ENCODE measurements at places on chromosomes 7 and 10.

DNA sequence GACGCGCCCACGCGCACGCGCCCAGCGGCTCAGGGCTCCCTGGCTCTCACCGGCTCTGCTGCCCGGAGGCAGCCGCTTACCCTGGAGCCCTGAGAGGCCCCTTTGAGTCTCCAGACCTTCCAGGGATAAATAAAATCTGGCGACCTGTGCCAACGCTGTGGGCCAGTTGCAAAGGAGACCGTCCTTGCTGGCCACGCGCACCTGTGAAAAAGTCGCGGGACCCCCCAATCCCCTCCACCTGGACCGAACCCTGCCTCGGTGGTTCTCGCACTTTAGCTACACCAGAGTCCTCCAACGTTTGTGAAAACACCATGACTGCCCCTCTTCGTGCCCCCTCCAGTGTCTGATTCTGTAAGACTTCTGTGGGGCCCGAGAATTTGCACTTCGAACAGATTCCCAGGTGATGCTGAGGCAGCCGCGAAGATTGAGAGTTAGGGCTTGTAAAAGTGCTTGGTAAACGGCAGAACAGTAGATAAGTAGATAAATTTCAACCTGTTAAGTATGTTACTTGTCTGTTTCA is 102.4 kb upstream of the SVIL start:
- DNase-seq: no peak

DNA sequence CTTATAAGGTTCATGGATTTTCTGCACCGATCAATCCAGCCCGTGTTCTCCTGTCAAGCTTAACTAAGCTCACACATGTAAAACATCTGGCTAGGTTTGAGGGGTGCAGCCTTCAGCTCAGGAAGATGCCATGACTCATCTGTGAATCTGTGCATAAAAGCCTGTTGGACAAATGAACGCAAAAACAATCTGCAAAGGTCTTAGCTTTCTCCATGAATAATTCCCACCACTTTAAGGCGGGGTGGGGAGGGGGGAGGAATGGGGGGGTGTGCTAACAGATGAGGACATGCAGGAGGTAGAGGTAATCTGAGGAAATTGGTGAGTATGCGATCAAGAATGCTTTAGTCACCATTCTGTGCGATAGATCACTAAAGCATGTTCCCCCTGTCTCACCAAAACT is 4.8 kb downstream of the DOCK4 start:
- DNase-seq: no peak

GRCh38 chr7:47453093-47454061 is 128.5 kb downstream of the TNS3 start:
- DNase-seq: no peak

- no peak for DNase-seq
These were observed 3.1 kb downstream of the NRP1 start for GRCh38 chr10:33331379-33331694.

DNA sequence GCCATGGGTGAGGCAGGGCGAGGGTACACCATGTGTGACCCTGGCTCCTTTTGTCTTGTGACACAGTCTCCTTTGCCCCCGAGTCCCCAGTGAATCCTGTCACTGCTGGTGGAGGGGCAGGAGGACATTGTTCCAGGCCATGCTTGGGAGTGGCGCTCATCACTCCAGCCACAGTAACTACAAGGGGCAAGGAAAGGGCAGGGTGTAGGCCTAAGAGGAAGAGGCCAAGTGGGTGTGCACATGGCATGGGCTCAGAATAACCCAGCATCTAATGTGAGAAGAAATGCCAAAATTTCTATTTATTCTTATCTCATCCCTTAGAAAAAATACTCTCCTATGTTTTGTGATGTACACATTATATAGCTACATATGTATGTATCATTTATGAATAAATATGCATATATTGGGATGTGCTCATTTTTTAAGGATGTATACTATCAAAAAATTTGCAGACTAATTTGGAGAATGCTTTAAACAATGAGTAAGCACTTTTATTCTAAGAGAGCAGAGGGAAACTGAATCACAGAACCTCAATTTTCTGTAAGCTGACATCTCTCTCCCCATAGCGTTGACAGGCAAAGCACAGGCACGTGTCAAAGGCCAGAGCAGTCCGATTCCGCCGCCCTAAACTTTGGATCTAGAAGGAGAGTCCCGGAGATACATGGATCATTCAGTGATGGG is 36.9 kb downstream of the RNF32 start:
- DNase-seq: no peak

- peak; percentile 22 for DNase-seq
These were observed 273.7 kb upstream of the KLF14 start for GRCh38 chr7:131007439-131008330.

GRCh38 chr7:1262441-1262840 is 29.8 kb downstream of the UNCX start:
- no peak for DNase-seq

DNA sequence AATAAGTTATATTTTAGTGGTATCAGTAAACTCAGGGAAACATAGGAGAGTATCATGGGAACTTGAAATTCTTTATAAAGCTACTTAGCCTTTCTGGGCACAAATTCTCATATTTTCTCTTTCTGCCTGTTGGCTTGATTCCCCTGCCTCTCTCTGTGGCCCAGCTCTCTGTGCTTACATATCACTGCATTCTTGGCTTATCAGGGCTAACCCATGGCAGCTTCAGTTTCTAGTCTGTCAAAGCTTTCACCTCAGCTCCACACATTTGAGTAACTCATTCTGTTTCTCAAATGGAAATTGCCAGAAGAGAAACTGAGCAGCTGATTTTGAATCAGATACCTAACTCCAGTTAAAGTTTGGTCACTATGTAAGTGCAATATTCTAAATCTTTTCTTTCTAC is 713.1 kb downstream of the DNAJB9 start:
- DNase-seq: no peak

DNA sequence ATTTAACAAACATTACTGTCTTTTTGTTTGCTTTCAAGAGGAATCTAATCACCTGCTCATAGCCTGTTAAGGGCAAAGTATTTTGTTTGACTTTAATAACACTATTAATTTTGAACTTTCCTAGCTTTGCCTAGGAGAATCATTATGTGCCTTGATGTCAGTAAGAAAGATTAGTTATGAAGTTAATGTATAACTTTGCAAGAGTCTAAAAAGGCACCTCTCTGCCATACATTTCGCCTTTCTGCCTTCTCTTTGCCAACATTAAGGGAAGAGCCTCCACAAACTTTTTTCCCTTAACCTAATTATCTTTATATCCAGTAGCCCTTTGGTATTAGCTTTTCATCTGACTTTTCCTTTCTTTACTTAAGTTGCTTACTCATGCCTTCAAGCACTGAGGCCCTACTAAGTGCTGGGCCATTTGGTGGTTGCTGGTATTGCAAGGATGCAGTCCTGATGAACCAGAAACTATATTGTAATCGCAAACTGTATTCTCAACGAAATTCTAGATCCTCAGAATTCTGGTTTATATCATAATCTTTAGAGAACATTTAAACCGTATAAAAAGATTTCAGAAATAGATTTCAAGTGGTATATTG is 108.5 kb downstream of the SND1 start:
- no peak for DNase-seq

DNA sequence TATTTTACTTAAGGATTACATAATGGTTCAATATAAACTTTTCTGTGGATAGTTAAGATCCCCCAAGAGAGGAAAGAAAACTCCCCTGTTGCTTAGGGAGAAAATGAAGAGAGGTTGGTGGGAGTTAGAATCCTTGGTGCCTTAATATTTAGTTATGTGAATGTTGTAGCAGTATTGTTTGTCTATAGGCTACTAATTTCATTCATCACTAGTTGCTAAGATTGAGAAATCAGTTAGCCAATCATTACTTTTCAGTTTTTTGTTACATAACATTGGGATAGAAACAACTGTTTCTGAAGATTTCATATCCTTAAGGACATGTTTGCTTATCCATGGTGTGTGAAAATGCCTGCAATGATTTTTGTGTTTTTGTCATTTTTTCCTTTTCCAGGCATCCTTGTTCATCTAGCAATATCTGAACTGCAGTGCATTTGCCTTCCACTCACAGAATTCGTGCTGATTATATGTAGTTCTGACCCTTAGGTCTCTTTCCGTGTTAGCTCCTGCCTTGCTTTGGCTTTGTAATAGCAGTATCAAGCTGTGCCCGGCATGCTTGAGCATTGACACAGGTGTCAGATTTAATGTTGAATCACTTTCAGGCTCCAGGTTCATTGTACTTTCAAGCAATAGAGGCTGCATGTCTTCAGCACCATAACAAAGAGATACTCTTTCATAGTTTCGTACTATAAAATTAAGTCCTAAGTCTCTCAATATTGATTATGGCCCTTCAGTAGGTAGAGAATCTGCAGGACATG is 85.0 kb downstream of the PODXL start:
- DNase-seq: no peak

- DNase-seq: no peak
These were observed 428.3 kb upstream of the NPVF start for GRCh38 chr7:25656581-25657026.

- no peak for DNase-seq
These were observed 14.0 kb downstream of the SORBS1 start for GRCh38 chr10:95547197-95547596.

DNA sequence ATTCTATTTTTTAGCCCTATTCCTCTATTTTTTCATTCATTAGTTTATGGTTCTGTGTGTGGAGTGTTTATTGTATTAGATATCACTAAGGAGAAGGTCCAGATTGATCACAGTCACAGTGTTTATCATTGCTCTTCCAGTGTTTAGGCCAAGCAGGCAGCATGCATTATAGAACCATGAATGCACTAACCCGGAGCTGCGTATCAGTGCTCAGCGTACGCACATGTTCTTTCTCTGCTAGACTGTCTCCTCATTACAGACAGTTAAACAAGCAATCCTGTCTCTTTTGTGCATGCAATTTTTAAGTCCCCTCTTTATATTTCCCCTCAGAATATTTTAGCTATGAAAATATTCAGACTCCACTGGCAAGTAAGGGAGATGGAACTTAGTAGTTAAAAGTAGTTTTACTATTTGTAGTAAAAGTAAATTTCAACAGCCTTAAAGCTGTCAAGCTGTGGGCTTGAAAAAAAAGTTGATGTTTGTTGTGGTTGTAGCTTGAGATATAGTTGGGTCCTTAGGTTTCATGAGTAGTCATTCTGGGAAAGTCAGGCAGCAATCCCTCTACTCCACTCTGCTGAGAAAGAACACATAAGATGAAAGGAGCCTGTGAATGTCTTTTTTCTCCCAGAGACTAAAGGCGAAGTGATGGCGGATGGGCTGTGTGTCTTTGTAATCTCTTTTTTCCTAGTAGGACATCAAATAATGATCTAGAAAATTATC is 260.4 kb downstream of the CDK14 start:
- no peak for DNase-seq

- DNase-seq: no peak
These were observed 192.4 kb upstream of the DKK1 start for GRCh38 chr10:52121688-52122087.

- DNase-seq: no peak
These were observed 584.0 kb upstream of the MKI67 start for GRCh38 chr10:128710098-128710797.

GRCh38 chr10:116268976-116269375 is 4.0 kb downstream of the GFRA1 start:
- DNase-seq: no peak

DNA sequence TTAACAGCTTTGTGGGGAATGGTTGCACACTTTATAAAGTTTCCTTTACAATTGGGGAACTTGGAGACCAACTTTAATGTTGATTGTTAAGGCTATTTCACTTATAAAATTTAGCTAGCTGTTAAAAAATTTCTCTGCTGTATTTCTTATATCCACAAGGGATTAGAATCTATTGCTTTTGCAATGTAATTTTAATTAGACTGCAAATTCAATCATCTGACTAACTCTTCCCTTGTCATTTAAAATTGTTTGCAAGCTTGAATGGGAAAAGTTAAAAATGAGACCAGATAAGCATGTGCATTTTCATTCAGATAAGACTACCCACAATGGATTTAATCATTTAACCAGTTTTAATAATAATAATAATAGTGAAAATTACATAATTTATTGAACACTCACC is 213.2 kb downstream of the BICC1 start:
- DNase-seq: no peak

GRCh38 chr10:9189448-9189847 is 1135.0 kb downstream of the GATA3 start:
- DNase-seq: no peak

DNA sequence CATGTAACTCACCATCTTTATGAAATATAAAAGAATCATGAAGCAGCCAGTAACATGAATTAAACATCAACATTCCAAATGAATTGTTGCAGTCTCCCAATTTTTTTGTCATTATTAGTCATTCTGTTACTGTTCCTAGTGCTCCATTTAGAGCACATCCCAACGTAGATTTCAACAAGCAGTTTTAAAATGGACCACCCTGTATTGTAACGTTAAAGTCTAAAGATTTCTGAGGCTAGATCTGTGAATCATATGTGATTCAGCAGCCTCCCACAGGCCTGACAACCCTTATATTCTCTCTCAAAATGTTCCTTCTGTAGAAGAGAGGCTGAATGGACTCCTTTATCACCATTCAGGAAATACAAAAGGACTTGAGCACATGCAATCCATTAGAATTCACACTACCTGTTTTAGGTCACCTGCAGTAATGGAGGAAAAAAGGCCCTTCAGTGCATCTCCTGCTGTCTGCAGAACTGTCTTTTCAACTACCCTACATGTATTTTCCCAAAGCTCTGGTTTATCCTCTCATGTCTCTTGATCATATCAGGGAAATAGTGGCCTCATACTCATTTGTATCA is 81.4 kb downstream of the CACNA2D1 start:
- DNase-seq: no peak

DNA sequence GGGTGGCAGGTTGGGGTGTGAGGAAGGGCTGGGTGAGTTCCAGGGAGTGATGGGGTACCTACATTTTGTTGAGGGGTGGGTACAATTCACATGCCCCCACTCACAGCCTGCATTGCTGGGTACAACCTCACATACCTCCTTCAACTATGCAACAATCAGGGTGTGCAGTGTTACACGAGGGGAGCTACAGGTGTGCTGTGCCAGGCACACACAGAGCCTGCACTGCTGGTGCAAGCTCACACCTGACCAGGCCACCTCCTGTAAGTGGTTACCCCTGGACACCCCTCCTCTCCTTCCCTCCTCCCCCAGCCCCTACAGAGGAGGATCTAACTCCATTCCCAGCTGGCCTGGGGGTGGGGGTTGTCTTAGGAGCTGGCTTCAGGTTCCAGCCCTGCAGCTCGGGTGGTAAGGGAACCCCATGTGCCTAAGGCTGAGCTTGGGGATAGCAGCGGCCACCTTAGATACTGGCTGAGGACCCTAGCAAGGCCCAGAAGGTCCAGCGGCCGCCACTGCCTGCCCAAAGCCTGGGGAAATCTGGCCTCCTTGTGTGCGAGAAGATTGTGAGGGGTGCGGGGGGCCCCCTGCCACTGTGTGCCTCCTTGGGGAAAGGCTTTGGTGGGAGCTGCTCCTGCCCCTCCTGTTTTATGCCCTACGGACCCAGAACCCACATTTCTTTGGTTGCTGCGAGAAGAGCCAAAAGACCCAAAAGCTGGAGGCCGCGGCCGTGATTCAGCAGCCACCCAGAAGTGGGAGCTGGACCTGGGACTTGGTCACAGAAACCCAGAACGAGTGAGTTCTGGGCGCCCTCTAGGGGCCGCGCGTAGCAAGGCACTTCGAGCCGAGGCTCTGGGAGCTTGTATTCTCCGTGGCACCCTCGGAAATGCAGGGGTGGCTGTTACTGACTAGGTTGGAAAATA is 10.8 kb downstream of the TLX1 start:
- DNase-seq: peak; percentile 82

- DNase-seq: no peak
These were observed 384.9 kb upstream of the PFKP start for GRCh38 chr10:2682491-2682890.
